ENCODE measurements at places on chromosomes 5 and 9.

GRCh38 chr5:74546796-74547195, 93.7 kb downstream of the ENC1 start:
- no peak for DNase-seq

DNA sequence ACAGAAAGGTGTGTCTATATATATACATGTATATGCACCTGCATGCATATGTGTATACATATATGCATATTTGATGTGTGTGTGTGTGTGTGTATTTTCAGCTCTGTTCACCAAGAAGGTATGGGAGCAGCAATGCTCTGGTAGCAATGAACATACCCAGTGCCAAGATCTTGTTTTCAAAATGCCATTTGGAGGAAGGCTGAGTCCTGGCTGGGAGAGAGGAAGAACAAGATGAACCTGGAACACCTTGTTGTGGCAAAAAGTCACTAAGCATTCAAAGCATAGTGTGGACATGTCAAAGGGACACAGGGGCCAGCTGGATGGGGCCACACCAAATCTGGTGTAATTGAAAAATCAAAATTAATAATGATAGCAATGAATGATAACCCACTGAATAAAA, 31.8 kb upstream of the NEK6 start:
- no peak for DNase-seq

DNA sequence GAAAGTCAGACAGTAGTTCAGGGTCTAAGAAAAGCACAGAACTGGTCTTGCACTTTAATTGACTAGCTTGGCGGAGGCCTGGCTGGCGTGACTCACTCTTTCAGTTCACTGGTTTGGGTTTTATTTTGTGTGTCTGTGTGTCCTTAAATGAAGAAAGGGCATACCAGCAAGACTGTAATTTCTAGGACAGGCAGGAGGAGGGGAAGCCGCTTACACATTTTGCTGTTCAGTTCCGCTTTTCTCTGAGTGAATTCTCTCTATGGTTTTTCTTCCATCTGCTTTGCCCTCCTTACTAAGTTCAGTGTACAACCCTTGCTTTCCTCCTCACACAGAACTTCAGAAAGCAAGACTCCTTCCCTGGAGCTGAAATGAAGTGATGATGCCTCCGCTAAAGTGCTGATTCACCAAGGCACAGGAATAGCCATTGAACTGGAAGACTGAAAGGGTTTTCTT, 150.8 kb downstream of the MEF2C start:
- DNase-seq = no peak

- no peak for DNase-seq
Measured at GRCh38 chr5:114238771-114239313, 123.0 kb upstream of the KCNN2 start.

- no peak for DNase-seq
Measured at GRCh38 chr9:103242025-103242424, 246.9 kb downstream of the CYLC2 start.

- no peak for DNase-seq
Measured at GRCh38 chr5:149370878-149371277, 8.2 kb downstream of the IL17B start.

All from activated T-helper 1 cell treated with anti-CD3 and anti-CD28 coated beads, Interleukin-2, amount 50 U/mL, for 16 hours (primary cell).